ENCODE measurements at places on chromosomes 2 and 18.
A peak's percentile ranks its signal among the peaks of the same experiment; 100 is the strongest.

DNA sequence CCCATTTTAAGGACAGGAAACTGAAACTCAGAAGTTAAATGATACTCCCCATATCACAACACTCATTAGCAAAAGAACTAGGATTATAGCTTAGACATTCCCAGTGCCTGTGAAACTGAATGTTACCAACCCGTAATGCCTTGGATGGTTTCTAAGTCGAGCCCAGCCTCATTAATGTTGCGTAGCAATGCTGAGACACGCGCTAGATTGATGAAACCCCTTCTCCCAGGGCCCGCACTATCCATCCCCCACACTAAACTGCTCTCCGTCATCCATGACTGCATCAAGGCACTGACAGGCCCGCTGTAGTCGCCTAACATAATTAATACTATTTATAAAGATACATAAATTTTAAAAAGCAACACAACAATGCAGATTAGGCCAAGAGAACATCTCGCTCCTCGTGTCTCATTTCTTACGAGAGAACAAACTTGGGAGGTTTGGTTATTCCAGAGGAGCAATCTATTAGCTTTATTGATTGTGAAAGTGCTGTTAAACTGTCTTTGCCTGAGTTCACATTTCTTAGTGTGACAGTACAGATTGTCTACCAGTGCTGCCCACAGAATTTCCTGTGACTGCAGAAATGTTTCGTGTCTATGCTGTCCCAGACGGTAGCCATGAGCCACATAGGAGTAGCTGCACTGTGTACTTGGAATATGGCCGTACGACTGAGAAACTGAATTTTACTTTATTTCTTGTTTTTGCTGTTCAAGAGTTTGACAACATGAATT lies 312.2 kb upstream of the RAB12 start:
- DNase-seq, result no peak

- DNase-seq, result no peak
Measured at GRCh38 chr2:45992021-45992740, 305.0 kb upstream of the EPAS1 start.

DNA sequence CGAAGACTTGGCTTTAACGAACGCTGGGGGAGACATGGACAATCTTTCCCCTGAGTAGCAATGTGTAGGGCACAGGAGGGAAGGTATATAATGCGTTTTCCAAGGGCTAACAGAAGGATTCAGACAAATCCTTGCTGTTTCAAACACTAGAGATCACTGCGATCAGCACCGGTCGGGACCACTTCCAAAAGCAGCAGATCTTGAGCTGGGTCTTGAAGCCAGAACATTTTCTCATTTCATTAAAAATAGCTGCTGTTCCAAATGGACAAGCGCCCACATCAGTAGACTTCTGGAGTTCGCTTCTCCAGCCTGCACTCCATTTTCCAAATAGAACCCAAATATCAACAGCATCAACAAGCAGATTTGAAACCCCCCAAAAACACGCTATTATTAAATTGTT lies 65.1 kb upstream of the MAPRE2 start:
- DNase-seq, result no peak

DNA sequence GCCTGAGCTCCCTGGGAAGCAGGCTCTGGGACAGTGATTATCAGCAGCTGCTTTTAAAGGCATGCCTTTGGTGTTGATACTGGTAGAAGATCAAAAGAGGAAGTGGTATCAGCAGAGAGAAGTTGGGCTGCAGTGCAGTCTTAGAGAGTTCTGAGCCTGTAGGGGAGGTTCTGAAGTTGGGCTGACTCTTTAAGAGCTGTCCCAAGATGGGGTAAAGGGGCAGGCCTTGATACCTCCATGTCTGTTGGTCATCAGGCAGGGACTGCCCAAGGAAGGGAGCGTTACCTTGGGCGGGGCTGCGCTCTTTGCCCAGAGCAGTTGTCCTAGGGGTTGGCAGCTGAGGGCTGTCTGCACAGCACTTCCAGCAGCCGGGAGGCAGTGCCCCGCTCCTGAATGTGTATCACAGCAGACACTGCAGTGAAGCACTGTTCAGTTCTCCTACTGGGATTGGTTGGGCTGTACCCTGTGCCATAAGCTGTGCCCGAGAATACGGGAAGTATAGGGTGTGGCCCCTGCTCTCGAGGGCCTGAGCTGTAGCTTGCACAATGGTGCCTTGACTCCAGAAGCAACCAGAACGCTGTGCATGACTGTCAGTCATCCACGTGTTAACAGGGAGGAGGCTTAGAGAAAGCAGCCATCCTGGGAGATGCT lies 177.0 kb downstream of the CTIF start:
- no peak for DNase-seq

- DNase-seq, result no peak
Measured at GRCh38 chr2:46549166-46549844, 69.9 kb downstream of the TMEM247 start.

DNA sequence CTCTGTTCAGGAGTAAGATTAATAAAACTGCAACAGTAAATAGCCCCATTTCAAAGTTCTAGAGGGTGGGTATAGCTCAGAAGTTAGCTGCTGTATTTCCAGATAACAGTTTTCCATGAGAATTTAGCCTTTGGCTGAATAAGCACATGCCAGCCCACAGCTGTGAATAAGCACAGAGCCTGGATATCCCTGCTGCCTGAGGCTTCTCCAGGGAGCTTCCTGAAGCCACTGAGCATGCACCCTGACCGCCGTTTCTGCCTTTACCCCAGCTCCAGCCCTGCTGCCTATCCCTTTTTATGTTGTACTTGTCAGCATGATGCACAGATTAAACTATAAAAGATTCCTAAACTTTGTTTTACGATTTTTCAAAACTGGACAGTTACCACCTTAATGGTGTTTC lies 85.3 kb downstream of the FEZ2 start:
- DNase-seq, result no peak

GRCh38 chr2:216862628-216863398 lies 2.9 kb upstream of the TNP1 start:
- DNase-seq, result no peak

DNA sequence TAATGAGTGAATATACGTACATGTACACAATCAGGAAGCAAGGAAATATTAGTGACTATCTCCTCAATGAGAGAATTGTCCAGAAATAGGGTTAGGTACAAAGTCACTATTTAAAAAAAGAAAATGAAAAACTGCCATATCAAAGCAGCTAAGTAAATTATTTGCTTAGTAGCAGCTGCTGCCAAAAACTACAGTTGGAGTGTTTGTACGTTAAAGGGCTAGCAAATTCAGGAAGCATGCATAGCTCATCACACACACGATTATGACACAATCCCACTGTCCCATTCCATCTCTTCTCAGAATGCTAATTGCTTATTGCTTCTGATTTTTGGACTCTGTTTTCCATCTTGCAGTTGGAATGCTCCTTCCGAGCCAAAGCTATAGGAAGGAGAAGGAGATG lies 2012.5 kb upstream of the LRRTM1 start:
- no peak for DNase-seq

DNA sequence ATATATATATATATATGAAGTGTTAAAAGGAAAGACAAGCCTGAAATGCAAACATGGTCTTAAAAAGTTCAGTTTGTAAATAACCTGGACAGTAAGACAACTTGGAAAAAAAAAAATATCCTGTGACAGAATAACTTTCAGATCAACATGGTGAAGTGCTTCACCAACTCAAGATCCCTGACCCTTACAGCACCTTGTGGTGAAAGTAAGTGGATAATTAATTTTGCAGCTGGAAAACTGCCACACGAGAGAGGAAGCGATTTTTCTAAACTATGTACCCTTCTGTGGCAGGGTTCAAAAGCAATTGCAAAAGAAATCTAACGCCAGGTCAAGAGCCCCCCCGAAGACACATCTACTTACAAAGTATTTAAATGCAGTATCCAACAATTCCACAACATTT lies 95.8 kb downstream of the PAX3 start:
- no peak for DNase-seq

DNA sequence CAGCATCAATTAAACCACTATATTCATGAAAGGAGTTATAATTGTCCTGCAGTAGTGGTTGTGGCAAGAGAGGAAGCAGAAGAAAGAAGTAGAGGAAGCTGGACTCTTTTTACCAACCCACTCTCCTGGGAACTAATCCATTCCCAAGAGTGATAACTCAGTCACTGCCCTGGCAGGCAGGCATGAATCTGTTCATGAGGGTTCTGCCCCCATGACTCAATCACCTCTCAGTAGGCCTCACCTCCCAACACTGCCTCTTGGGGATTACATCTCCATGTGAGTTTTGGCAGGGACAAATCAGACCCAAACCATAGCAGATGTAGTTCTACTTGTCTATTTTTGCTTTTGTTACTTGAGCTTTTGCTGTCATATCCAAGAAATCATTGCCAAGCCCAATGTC lies 232.7 kb upstream of the MAP2 start:
- no peak for DNase-seq

- DNase-seq, result no peak
Measured at GRCh38 chr2:144102386-144102785, 417.5 kb downstream of the ZEB2 start.

- no peak for DNase-seq
Measured at GRCh38 chr2:175309799-175310198, 128.3 kb upstream of the ATP5MC3 start.

DNA sequence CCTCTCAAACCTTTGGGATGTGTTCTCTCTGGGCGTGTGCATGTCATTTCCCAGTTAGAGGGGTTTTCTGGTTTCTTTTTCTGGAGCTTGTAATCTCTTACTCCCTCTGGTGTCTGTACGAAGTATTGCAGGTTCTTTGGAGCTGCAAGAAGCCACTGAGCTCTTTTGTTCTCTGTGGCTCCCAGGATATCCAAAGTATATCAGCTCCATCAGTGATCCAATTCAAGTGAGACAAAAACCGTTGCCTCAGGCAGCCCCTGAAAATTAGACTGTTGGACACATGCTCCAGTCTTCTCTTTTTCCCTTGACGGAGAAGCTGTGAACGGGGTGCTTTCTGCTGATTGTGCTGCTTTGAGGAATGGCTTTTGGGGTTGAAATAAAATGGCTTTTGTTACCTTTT lies 59.0 kb upstream of the LDLRAD4 start:
- DNase-seq, result no peak

GRCh38 chr2:241461693-241462677 lies 46.4 kb downstream of the STK25 start:
- no peak for DNase-seq

GRCh38 chr18:76441002-76441667 lies 53.9 kb downstream of the ZNF516 start:
- no peak for DNase-seq

- DNase-seq, result no peak
Measured at GRCh38 chr2:62475172-62476011, 30.6 kb downstream of the TMEM17 start.

GRCh38 chr2:195269220-195269619 lies 387.8 kb upstream of the SLC39A10 start:
- DNase-seq, result no peak

GRCh38 chr2:1601067-1601412 lies 143.3 kb downstream of the PXDN start:
- DNase-seq, result no peak

- DNase-seq, result no peak
Measured at GRCh38 chr18:70454704-70455322, 166.0 kb downstream of the SOCS6 start.

GRCh38 chr18:45651275-45651674 lies 36.0 kb downstream of the SLC14A2 start:
- DNase-seq, result no peak

DNA sequence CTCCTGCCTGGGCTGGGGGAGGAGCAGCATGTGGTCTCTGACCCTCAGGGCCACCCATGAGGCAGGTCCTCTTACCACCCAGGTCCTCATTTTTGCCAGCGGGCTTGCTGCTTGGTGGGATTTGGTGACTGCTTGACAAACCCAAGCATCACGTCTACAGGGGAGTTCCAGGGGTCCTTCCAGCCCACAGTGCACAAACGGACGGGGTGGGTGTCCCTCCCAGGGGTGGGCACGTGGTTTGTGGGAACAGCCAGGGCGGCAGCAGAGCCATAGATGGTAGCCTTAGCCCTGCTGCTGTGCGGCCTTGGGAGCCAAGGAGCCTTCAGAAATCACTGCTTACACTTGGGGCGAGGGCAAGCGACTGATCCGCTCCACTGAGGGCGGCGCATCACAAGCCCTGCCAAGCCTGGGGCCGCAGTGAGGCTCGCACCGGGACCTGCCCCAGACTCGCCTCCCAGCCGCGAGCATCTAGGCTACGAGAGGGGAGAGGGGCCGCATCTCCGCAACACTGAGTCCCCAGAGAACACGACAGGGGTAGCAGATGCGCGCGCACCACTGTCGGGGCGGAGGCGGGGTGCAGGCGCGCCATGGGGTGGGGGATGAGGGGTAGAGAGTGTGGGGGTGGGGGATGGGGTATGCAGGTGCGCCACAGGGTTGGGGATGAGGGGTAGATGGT lies 36.9 kb downstream of the SNED1 start:
- DNase-seq, result peak; percentile 27

DNA sequence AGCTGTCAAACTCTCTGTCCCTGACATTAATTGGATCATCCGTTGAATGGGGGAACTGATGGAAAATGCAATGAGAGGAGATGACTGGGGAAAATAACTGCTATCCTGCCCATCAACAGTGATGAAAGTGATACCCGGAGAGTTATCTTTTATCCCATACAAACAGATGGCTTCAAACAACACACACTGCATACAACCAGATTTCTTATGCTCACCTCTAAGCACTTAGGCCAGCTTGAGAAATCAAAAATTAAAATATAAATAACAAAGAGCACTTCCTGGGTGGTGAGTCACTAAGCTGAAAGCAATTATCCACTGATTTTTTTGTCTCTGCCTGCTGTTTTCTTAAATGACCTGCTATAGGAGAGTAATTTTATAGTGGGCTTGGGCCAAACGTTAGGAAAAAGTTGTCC lies 237.6 kb upstream of the RGPD4 start:
- DNase-seq, result no peak

Measured in activated T-cell treated with anti-CD3 and anti-CD28 coated beads for 1 hour (primary cell).